HFFc6 (cell line): ENCODE measurements at places on chromosomes 11 and 22.

DNA sequence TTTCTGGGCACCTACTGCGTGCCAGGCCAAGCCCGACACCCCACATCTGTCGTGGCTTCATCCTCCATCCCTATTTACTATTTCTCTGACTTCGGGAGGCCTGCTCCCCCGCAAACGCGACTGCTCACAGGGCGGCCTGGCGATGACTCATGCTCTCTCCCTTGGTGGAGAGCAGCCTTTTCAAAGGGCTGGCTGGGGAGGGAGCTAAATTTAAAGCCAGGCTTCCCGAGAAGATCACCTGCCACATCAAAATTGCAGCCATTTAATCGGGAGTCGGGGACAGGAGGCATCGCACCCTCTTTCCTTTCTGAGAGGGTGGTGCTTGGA is 24.9 kb upstream of the SHISAL1 start:
- H3K27me3 ChIP-seq: peaks cover 9% of the 10 kb centered on the region
- no peak overlapping the region for H3K27ac ChIP-seq
- H3K4me3 ChIP-seq: no peak overlapping the region

- no peak for DNase-seq
- peaks cover 30% of the 10 kb centered on the region for H3K4me1 ChIP-seq
- no peak overlapping the region for H3K4me3 ChIP-seq
Observed at GRCh38 chr11:10894666-10895065, 36.8 kb upstream of the ZBED5 start.

DNA sequence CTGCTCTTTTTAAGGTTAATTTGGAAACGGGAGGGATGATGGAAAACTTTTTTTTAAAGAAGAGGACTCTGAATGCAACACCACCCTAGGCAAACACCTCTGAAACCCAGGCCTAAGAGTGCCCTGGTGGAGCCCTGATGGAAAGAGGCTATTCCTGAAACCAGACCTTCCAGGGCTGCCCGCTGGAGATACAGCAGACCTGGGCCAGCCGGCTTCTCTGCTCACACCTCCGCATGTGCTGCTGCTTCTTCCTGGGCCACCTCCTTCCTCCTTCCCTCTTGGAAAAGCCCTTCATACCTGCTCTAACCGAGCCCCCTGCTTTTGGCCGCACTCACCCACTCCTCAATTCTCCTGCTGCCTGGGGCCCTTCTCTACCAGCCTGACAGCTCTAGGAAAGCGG is 37.9 kb downstream of the DUSP8 start:
- H3K4me1 ChIP-seq: peaks cover 40% of the 10 kb centered on the region
- no peak for DNase-seq
- no peak overlapping the region for H3K4me3 ChIP-seq
- no peaks in the 10 kb centered on the region for H3K36me3 ChIP-seq
- H3K27me3 ChIP-seq: peaks cover 13% of the 10 kb centered on the region

DNA sequence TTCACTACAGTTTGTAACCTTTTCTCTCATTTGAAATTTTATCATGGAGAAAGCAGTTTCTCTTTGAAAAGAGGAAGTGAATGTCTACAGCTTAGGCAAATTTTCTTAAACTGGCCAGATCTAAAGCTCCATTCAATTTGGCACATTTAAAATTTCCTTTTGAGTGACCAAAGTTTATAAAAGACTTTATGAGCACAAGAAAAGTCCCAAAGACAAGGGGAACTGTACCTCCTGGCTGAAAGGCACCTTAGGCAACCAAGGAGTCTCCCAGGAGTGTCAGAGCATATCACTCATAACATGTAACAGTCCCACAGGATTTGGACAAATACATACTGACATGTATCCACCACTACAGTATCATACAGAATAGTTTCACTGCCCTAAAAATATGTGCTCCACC is 41.3 kb downstream of the NARS2 start:
- DNase-seq: no peak
- no peak overlapping the region for H3K27ac ChIP-seq
- no peaks in the 10 kb centered on the region for H3K27me3 ChIP-seq
- H3K36me3 ChIP-seq: no peaks in the 10 kb centered on the region

DNA sequence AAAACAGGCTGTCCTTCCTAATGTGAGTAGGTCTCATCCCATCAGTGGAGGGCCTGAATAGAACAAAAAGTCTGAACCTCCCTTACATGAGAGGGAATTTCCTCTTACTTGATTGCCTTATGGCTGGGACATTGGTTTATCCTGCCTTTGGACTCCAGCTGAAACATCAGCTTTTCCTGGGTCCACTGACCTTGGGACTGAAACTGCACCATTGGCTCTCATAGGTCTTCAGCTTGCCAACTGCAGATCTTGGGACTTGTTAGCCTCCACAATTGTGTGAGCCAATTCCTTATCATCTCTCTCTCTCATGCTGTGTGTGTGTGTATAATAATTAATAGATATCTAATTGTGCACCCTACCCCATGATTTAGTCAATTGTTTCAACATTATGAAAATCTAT is 375.3 kb upstream of the DDI1 start:
- no peaks in the 10 kb centered on the region; the same call in 1 of the 2 replicates for H3K27me3 ChIP-seq
- peaks cover 30% of the 10 kb centered on the region for H3K4me1 ChIP-seq
- H3K4me3 ChIP-seq: no peak overlapping the region
- no peak for DNase-seq
- no peak overlapping the region for H3K27ac ChIP-seq

- H3K4me3 ChIP-seq: no peak overlapping the region
- 0 out of 2 replicates have a peak, but pooled peaks cover 1% of the 10 kb centered on the region for H3K27me3 ChIP-seq
- peaks cover 6% of the 10 kb centered on the region; the same call in 1 of the 2 replicates for H3K36me3 ChIP-seq
- DNase-seq: peak; percentile 7
- H3K27ac ChIP-seq: no peak overlapping the region
Observed at GRCh38 chr11:79179087-79179486, 261.7 kb downstream of the TENM4 start.
